Right ventricle myocardium superior (tissue), 1 donor: ENCODE measurements at places on chromosomes 7 and 10. TPM values are rescaled to one million over a fixed set of nuclear protein-coding genes. Genes with fewer than 3 reads are reported as not detected.

ASAH2 gene
- 2.9 TPM for total RNA-seq

SPACDR gene
- total RNA-seq, result 0.81 TPM

ZNF789 gene
- 3.4 TPM for total RNA-seq

SLC18A3 gene
- not detected for total RNA-seq

FANK1 gene
- 0.51 TPM for total RNA-seq

ALOX5 gene
- 4.7 TPM for total RNA-seq

ACSM6 gene
- total RNA-seq, result not detected

CHST15 gene
- total RNA-seq, result 3.0 TPM

DNA sequence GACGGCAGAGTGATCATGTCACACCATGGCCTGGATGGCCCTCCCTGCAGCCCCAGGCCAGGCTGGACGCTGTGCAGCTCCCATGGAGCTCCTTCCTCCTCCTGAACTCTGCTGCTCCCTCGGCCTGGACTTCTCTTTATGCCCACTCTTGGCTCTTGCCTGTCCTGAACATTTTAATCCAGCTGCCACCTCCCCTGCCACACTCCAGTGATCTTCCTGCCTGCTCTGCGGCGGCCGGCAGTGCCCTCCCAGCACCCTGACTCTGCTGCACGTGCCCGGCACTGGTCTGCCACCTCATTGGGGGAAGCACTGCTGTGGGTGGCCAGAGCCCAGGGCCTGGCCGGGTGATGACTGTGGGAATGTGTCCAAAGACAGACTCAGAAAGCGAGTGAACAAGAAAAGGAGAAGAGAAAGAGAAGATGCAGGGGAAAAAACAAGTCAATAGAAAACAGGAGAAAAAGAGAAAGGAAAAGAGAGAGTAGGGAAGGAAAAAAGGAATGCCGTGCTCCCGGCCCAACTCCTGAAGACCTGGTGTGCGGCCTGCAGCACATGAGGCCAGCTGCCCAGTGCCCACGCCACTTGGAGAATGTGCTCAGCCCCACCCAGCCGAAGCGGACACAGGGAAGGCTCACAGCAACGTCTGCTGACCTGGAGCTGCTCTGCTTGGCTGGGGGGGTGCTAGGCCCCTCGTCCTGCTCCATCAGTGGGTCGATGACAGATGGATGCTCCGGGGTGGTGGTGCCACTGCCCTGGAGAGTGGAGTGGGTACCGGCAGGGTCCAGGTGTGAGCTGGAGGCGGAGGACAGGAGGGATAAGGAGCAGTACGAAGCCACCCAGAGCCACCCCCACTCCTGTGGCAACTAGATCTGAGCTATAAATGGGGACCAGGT is 115.9 kb downstream of the DLG5 start:
- peak; percentile 31 for DNase-seq

DNA sequence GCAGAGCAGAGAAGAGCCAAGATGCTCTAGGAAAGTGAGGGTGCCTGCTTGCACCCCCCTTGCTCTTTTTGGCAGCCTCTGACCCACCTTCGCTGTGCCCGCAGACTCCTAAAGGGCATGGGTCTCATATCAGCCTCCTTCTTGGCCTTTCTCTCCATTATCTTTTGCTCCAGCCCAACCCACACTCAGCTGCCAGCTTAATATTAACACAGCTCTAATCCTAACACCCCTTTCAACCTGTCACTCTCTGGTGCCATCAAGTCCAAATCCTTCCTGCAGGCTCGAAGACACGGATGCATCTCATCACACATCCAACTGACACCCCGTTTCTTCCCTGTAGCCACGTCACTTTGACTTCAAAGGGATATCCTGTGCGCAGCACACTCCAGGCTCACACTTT is 171.6 kb upstream of the AUTS2 start:
- DNase-seq, result no peak

DNA sequence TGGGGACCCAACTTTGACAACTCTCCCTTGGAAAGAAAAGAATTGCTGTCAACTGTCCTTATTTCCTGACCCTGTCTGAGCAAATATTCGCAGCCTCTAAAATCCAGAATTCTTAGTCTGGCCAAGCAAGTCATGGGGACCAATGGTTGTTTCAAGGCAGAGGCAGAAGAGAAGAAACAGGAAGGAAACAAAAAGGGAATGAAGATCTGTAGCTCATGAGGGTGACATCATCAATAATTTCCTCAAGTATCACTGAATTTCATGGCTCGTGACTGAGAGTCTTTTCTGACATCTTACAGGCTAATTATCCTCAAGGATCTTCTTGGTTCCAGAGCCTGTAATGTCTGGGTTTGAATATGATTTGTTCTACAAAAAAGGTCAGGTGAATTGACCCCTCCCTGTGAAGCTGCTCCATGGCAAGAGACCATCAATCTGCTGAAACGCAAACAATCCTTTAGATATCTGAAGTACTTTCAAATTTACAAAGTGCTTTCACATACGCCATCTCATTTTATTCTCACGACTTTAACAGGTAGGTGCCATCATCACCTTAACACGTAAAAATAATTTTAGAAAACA is 5.8 kb downstream of the CDK6 start:
- DNase-seq, result no peak

DNA sequence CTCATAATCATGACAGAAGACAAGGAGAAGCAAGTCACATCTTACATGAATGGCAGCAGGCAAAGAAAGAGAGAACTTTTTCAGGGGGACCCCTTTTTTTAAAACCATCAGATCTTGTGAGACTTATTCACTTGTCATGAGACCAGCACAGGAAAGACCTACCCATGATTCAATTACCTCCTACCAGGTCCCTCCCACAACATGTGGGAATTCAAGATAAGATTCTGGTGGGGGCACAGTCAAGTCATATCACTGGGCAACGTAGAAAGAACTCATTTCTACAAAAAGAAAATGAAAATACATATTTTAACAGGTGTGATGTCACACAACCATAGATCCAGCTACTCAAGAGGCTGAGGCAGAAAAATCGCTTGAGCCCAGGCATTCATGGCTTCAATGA is 304.1 kb downstream of the IPMK start:
- no peak for DNase-seq

DNA sequence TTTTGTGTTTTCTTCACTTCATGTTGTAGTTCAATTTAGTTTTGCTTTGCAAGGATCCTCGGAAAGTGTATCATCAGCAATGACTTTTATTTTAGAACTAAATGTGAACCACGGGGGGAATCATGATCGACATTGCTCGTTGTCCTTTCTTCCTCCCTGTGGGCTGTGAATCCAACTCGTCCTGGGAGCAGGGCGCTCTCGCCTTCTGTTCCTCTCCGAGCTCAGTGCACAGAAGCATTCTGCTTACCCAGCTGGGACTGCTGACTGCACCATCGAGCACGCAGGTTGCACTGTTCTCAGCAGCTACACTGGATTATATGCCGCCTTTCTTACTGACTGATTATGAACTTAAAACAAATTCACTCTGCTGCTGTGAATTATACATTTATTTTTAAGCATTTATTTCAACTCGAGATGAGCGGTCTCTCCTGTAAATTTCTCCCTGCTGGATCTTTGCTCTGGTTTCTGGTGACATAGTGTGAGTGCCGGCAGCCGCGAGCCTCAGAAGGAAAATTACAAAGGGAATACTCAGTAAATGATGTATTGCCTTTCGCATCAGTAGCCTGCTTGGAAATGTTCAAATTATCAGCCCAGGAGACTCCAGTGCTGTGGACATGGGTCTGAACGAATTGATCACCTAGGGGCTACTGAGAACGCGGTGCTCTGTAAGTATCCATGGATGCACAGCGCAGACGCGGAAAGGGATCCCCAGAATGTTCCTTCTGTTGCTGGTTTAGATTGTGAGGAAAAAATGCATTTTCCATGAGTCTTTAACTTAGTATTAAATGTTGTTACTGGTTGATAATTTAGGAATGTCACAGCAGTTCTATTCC is 92.6 kb downstream of the PTPRE start:
- DNase-seq, result no peak

DNA sequence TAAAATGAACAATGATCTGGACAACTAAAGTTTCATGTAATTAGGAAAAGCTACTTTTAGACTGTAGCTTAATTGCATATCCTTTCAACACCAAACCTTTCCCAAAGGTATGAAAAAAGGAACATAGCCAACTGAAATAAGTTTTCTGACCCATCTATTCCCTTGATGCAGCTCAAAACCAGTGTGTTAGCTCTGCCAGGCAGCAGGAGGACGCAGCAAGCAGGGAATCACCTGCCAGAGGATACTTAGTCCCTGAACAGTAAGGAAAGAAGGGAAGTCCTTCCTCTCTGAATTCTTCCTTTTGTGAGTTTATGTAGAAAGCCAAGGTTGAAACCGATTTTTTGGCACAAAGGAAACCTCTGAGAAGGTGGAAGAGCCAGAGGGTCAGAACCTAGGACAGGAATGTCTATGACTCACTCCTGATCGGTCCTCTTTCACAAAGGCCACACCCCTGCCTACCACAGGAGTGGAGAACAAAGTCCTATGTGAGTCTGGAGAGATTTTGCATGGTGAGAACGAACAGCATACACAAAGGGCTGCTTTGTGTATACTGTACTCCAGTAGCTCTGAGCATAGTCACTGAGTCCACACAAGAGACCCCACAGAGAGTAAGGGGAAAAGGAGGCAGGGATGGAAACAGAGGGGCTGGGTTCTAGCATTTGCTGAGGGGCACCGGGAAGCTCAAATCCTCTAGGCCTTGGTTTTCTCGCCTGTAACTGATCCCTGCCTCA is 68.8 kb upstream of the GSDME start:
- no peak for DNase-seq

GRCh38 chr10:34254596-34254995 is 560.5 kb downstream of the PARD3 start:
- DNase-seq, result no peak

DNA sequence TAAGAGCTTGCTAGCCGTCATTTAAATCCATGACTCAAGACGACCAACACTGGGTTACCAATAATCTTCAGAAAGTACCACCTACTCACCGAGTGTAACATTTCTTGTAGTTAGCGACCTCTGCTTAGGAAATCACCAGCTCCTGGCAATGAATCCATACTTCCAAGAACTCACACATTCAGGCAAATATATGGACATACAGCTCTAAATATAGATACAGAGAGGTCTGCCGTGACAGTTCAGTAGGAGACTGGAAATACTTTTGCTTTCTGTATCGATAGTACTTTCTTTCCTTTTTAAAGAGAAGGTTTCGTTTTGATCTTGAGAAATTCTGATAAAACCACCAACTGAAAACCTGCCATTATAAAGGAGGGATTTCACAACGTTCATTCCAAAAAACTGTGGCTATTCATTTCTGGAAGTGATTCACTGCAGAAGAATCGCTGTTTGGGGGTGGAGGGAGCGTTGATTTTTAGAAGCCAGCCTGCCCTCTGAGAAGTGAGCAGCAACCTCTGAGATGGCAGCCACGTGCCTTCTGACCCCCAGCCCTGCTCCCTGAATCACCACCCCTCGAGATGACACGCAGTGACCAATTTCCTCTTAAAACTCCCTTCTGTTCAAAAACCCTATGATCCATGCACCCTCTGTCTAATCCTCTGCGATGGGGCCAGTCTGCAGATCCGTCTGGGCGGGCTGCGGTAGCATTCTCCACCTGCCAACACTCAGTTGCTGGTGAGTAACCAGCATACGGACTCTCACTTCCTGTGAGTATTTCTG is 179.0 kb upstream of the KLF14 start:
- DNase-seq, result peak; percentile 70

GRCh38 chr10:10734356-10735064 is 283.2 kb upstream of the CELF2 start:
- no peak for DNase-seq

DNA sequence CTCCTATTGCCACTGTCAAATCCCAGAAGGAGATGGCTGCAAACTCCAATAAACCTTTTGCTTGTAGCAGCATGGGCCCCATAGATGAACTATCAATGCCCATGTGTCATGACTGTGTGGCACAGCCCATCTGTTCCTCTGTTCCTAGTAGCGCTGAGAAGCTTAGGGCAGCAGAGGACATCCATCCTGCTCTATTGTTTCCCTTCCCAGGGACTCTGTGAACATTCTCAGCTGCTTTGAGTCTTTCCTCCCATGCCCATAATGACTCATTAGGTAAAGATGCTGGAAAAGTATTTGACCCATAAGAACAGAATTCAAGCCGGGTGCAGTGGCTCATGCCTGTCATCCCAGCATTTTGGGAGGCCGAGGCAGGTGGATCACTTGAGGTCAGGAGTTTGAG is 28.3 kb downstream of the STMP1 start:
- DNase-seq, result no peak

DNA sequence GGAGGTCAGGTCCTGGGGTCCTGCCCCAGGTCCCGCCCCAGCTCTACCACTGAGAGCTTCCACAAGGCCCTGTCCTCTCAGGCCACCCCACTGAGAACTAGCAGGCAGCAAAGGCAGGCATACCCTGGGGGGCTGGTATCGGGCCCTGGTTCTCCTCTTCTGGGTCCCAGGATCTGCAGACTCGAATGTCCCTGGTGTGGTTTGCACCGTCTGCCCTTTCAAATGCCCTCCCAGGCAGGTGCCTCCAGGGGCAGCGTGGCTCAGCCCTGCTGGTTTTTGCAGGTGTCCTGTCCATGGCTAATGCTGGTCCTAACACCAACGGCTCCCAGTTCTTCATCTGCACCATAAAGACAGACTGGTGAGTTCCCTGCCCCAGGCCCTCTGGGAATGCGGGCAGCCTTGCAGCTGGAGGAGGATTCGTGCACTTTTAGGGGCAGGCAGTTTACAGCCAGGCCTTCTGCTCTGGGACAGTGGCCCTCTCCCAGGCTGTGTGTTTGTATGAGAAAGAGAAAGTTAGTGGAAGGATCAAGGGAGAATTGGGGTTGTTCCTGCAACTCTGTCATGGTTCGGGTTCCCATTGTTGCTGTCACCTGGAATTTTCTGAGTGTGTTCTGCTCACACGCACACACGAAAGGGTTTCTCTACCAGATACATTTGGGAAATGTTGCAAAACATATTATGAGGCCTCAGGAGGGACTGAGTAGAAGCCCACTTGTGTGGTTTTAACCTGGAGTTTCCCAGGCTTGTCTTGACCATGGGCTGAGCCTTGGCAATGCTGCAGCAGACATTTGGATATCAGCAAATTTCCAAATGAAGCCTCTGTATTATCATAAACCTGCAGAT is 5.0 kb downstream of the PPIF start:
- DNase-seq, result no peak

DNA sequence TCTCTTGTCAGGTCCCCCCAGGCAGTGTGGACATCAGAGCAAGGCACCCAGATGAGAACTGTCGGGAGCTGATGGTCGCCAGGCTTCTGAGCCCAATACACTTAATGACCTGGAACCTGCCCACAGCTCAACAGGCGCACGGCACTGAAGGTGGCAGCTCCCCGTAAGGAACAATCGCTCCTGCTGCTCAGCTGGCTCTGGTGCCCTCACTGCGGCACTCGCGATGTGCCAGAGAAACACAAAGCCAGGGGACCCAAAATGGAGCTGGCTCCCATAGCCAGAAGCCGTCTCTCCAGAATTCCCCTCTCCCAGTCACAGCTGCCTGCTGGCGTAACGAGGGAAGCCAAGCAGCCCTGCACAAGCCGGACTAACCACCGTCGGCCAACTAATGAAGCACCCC is 6.3 kb downstream of the CALN1 start:
- no peak for DNase-seq
